ENCODE measurements at places on chromosomes 13 and 19.

- no peak for DNase-seq
These were observed 20.8 kb downstream of the ERICH6B start for GRCh38 chr13:45594764-45595163.

GRCh38 chr13:30111810-30112209 lies 195.5 kb downstream of the KATNAL1 start:
- DNase-seq: no peak

- no peak for DNase-seq
These were observed 930 bp upstream of the FBN3 start for GRCh38 chr19:8150178-8150865.

DNA sequence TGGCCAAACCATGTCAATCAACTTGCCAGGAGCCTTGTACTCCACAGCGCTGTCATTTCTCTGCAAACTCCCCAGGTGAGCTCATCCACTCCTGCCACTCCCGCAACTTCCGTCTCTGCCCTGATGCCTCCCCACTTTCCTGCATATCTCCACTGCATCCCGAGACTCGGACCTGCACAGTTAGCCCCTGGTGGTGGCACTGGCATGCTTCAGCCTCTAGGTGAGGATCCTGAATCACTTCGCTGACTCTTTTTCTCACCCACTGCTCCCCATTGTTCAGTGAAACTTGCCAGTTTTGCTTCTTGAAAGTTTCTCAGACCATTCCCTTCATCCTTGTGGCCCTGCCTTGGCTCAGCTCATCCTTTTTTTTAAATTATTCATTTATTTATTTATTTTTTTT lies 3.4 kb upstream of the CTU1 start:
- DNase-seq: no peak

GRCh38 chr13:79679334-79679733 lies 198.4 kb downstream of the NDFIP2 start:
- peak; percentile 65 for DNase-seq

GRCh38 chr19:4722671-4723594 lies 709 bp downstream of the DPP9 start:
- peak; percentile 47 for DNase-seq

- no peak for DNase-seq
These were observed 716 bp downstream of the ZNF573 start for GRCh38 chr19:37778613-37779126.

- no peak for DNase-seq
These were observed 2861.0 kb downstream of the PCDH9 start for GRCh38 chr13:64369121-64369520.

DNA sequence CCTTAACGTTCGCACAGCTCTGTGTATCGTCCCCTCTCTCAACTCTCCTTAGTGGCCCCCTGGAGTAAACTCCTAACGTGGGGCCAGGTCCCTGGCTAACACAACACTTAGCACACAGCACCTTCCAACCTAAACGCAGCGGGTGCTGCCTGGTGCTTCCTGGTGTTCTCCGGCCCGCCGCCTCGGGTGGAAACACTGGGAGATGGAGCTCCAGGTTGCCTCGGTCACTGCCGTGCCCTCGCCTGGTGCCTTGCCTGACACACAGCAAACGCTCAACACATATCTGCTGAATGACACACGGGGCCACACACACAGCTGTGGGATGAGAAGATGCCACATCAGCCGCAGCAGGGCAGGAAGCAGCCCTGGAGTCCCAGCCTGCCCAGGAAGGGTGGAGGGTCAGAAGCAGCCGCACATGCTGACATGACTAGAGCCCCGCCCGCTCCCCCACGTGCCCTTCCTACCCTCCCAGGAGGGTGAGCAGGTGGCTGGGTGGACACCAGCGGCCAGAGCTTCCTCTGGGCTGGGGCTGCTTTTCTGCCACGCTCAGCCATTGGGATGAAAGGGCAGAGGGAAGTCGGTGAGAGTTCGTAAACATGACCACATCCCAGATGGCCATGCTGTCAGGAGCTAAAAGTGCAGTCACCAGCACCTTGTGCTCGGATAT lies 6.6 kb downstream of the PEPD start:
- peak; percentile 54 for DNase-seq

GRCh38 chr13:97432232-97432916 lies 1.6 kb upstream of the RAP2A start:
- DNase-seq: no peak

DNA sequence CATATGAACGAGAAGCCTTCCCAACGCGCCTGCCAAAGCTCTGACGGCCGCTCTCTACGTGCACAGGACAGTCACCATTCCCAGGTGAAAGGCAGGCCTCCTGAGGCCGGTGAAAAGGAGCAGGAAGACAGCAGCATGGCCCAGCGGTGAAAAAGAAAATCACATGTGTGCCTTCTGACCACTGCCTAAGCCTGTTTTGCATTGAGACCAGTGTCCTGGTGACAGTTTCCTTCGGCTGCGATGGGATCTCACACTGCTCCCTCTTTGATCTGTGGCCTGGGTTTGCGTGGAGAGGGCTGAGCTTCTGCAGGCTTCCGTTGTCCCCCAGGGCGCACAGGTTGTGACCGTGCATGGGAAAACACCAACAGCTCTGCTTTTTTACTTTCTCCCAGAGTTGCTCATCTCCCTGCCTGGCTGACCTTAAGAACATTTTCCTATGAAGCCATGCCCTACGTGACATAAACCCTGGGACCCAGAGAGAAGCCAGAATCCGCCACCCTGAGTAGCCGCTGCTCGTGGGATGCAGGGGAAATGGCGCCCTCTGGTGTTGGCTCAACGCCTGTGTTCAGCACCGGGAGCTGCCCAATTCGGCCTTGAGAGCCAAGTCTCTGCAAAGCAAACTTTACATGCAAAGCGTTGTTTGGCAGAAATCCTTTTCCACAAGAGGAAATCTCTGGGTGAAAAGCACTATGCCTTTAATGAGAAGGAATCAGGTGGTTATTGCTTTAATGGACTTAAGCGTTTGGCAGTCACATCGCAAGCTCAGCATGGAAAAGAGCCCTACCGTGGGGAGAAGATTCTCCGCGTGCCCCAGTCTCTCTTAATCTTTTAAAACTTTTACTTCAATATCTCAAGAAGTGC lies 112.2 kb upstream of the GPR12 start:
- DNase-seq: peak; percentile 43

DNA sequence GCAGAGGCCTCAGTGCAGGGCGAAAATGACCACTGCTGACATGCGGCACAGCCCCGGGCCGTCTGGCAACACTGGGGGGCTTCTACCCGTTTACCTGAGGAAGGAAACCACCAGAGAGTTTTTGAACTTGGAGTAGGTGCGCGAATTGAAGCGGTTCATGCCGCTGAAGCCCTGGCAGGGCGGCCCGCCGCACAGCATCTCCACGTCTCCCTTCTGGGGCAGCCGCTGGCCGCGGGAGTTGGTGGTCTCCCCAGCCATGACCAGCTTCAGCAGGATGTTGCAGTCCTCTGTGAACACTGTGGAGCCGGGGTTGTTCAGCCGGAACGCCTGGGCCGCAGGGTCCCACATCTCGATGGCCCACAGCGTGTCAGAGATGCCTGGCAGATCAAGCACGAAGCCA lies 20.3 kb upstream of the EIF3G start:
- no peak for DNase-seq

GRCh38 chr13:55402870-55403269 lies 1737.8 kb upstream of the PRR20A start:
- no peak for DNase-seq

DNA sequence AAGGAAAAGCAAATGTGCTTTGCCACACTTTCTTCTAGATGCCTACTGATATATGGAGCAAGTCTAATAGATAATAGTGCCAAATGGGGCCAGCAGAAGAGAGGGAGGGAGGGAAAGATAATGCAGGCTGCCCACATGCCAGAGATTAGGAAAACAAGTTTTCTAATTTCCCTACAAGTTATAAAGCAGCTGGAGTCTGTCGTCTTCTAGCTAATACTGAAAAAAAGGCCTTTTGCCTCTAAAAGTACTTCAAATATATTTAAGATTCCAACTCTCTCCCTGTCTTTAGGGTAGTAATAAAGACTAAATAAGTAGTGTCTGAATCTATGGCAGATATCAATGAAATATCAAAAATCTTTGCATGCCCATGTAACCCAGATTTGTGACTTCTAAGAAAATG lies 632.0 kb upstream of the MIR17HG start:
- DNase-seq: no peak

GRCh38 chr13:20428666-20429644 lies 96.7 kb downstream of the CRYL1 start:
- DNase-seq: no peak

DNA sequence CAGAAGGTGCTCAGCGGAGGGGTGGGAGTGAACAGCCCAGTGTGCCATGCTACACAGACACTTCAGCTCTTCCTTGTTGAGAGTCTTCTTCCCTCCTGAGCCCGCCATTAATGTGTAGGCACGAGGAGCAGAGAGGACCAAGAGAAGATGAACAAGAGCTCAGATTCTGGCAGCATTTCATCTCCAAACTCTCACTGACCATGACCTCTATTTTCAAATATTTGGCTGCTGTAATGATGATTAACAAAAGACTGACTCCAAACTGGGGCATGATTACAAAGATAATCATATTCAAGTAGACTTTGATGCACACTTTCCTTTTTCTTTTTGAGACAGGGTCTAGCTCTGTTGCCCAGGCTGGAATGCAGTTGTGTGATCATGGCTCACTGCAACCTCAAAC lies 236.5 kb downstream of the DCLK1 start:
- DNase-seq: no peak

DNA sequence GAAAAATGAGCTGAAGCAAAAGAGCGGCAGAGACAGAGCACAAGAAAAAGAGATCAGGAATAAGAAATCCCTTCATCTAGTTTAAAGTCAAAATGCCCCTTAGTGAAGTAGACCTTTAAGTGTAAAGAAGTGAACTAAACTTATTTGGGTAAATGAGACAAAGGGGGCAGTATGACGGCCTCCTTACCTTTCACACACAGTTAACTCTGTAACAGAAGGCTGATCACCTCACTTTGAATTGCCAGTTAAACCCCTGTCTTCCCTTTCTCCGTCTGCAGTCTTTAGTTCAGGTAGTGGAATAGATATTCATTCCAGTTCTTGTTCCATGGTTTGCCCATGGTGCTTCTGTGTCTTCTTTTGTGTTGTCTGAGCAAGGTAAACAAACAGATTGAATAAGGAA lies 1029.8 kb downstream of the DIAPH3 start:
- no peak for DNase-seq

- DNase-seq: no peak
These were observed 14.3 kb downstream of the ZNF296 start for GRCh38 chr19:45061965-45062364.

DNA sequence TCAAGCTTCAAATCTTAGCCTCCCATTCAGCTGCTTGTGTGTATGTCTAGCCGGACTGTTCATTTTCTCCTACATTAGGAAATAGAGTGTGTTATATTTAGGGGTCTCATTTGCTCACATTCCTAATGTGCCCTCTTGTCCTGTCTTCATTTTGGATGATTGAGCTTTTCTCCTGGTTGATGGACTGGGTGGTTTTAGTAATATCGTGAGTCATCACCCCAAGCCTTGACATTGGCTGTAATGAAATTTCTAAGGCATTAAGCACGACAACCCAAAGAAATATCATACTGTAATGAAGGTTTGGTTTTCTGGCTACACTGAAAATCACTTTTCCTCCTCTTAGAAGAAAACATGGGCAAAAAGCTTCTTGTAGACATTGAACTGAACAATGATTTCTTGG lies 110.7 kb upstream of the WASF3 start:
- DNase-seq: no peak

GRCh38 chr13:111661776-111662175 lies 341.3 kb downstream of the TEX29 start:
- no peak for DNase-seq

All from right cardiac atrium (tissue), 5 donors.